NCI-H510A (cell line): ENCODE measurements at places on chromosomes 11 and 22.

DNA sequence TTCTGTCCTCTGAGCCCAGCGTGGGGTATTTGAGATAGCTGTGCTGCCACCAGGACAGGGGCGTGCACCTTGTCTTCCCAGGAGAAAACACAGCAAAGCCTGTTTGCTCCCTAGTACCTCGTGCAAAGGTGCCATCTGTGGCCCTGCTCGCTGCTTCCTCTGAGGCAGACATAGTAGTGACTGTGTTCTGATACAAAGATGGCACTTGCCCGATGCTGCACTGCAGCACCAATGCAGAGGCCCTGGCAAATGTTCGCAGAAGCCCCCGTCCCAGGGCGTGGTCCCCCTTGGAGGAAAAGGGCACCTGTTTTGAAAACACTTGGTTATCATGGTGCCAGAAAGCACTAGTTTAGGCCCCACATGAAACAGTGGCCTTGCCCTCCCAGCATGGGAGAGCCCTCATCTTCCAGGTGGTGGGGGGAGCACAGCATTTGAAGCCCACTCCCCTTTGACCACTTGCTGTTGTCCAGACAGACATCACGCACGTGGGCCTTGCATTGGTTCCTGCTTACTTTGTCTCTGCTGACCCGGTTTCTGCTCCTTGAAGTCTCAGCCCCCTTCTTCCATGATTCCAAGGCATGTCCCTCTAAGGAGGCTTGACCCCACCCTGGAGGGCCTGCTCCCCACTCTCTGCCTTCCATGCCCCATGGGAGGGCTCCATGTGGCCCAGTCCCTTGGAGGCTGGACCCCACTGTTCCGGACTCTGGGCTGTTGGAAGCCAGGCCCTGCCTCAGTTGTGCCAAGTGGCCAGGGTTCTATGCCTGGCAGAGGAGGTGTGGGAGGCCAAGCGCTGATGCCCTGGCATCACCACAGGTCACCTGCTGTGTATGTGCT is 109.4 kb downstream of the KCNQ1OT1 start:
- no peak for DNase-seq

- DNase-seq: no peak
Observed at GRCh38 chr22:17369439-17370025, at the start of gene CECR2. CECR2 (plus strand) TSS chr22:17369460; CDS start chr22:17369784, 324 bp downstream.

GRCh38 chr11:613369-613968 is 2.3 kb downstream of the IRF7 start:
- peak; percentile 47 for DNase-seq

DNA sequence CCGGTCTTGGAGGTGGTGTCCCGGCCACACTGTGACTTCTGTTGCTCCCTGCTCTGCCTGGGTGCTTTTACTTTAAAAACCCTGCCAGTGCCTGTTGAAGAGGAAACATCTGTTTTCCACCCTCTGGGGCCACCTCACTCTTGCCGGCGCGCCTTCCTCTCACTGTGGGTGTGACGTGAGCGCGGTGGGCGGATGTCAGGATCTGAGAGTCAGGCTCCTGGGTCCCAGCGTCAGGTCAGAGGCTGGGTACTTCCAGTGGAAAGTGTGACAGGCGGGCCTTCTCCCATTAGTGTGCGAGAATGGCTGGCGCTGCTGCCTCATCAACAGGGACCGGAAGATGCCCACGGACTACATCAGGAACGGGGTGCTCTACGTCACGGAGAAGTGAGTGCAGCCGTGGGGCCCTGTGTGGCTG is 54.2 kb downstream of the GRAMD4 start:
- DNase-seq: no peak

DNA sequence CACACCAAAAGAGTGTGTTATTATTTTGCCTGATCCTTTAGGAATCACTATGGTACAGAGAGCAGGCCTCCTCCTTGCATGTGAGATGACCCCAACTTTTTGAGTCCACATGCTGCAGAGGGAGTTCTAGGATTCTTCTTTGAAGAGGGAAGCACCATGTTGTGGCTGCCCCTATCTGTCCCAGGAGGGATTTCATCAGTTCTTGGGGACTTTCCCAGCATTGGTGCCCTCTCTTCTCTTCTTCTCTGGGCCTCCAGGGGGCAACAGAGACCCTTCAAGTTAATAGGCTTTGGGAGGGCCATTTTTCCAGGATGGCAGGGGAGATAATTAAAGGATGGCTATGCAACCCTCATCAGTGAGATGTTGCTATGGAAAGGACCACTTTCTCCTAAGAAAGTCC is 3.6 kb downstream of the MMP1 start:
- no peak for DNase-seq

DNA sequence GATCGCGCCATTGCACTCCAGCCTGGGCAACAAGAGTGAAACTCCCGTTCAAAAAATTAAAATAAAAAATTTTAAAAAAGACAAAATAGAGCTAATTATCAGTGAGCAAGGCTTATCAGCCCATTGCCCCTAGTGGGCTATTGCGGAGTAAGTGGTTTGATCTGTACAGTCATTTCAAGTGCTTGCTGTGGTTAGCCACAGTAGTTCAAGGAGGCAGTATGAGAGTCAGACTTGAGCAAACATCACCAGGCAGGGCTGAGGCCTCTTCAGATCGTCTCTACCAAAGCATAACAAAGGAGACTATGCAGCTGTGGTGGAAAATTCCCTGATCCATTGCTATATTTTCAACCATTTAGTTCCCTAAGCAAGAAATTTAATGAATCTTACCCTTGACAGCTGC is 4.3 kb upstream of the SBF2 start:
- peak; percentile 54 for DNase-seq

DNA sequence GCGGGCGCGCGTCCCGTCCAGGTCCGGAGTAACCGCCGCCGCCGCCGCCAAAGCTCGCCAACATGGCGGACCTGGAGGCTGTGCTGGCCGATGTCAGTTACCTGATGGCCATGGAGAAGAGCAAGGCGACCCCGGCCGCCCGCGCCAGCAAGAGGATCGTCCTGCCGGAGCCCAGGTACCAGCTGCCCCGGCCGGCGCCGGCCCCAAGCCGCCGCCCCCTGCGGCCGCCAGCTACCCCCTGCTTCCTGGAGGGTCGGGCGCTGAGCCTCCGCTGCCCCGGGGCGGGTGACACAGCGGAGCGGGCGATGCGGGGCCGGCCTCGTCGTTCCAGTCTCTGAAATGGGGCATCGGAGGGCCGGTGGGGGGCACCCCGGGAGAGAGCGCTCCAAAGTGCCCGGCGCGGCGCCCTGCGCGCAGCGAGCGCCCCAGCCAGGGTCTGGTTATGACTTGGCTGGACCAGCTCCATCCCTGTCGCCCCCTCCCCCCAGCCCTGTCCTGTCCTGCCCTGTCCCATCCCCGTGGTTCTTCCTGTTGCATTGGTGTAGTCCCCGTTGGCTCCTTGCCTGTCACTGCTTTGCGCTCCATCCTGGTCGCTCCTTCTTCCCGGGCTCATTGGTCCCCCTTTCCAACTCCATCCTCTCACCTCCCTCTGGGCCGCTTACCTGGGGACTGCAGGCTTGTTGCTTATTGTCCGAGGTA is 653 bp downstream of the GRK3 start:
- DNase-seq: no peak

DNA sequence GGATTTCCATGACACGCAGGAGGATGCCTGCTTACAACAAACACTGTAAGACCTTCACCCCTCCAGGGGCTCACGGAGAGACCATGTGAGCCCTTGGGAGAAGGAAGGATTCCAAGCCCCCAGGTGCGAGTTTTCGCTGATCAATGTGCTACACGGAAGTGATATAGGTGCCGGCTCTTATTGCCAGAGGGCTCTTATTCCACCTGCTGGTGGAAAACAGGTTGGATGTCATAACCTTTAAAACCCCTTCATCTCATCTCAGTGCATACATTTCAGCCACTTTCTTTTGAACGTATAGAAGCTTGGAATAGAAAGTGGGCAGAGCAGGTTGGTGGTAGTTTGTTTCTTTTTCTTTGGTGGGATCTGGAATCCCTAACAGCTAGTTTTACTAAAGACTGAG is 25.8 kb downstream of the LAYN start:
- no peak for DNase-seq

DNA sequence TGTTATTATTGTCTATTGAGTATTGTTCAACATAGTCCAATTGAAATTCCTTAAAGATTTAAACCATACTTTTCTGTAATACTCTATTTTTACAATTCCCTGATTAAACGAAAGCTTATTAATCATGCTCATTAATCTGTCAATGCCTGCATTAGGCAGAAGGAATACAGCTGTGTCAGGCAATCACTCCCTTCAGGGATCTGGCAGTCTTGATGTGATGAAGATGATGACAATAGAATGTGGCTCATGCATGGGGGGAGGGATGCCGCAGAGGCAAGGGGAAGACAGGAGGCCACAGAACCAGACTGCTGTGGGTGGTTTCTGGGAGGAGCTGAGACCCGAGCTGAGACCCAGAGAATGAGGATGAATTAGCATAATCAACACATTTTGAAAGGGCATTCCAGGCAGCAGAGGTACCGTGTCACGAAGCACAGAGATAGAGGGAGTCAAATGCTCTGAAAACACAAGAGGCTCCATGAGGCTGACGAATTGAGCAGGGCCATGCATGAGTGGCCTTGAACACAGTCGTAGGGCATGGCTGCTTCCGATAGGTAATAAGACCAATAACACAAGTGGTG is 1075.5 kb downstream of the OPCML start:
- DNase-seq: no peak

DNA sequence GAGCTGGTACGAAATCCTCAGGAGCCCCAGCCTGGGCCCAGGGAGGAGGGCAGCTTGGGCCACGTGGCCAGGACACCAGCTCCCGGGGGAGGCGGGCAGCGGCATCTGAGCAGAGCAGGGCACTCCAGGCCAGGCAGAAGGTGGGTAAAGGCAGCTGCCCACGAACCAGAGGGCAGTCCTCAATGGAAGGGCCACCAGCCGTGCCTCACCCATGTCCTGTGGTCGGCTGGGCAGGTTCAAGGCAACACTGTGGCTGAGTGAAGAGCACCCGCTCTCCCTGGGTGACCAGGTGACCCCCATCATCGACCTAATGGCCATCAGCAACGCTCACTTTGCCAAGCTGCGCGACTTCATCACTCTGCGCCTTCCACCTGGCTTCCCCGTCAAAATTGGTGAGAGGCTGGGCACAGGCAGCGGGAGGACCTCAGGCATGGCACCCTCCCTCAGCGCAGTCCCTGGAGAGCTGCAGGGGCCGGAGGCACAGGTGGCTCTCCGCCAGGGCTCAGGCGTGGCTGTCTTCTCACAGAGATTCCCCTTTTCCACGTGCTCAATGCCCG is 2.5 kb upstream of the SSH3 start:
- no peak for DNase-seq

DNA sequence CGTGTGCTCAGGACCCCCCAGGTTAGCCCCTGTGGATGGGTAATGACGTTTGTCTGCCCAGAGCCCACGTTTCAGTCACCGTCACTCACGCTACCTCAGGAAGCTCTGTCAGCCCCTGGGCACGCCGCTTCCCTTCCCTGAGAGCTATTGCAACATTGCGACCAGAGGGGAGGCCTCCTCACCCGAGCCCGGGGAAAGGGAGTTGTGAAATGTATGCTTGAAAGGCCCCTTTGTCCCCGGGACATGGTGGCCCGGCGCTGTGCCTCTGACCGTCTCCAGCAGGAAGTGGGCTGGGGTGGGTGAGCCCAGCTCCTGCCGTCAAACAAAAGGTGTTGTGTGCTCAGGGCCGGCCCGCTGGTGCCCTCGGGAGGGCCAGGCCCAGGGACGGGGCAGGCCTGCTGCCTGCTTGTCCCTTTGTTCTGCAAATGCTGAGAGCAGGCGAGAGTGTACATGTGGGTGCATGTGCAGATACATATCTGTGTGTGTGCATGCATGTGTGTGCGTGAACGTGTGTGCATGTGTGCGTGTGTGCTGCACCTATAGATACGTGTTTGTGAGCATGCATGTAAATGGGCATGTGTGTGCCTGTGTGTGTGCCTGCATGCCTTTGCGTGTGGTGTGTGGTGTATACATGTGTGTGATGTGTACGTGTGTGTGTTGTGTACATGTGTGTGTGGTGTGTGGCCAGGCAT is 1125.0 kb downstream of the BRD1 start:
- no peak for DNase-seq

GRCh38 chr11:91527380-91528030 is 697.1 kb upstream of the FAT3 start:
- no peak for DNase-seq

DNA sequence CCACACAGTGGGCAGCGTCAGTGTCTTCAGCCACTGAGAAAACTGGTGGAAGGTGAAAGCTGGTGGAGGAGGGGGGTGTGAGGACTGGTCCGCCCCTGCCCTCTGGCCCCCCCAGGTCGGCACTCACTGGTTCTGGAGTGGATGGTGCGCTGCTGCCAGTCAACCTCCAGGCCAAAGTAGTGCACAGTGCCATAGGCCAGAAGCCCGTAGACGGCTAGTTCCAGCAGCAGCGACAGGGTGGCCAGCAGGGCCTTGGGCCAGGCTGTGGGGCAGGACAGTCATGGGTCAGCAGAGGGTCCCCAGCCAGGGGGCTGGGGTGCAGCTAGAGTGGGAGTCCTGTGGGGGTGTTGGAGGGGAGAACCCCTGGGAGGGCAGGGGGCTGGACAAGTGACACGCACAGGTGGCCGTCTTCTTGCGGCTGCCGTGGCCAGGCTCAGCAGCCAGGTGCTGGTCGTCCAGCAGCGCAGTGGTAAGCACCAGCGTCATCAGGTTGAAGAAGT is 2.2 kb downstream of the LMF2 start:
- no peak for DNase-seq

DNA sequence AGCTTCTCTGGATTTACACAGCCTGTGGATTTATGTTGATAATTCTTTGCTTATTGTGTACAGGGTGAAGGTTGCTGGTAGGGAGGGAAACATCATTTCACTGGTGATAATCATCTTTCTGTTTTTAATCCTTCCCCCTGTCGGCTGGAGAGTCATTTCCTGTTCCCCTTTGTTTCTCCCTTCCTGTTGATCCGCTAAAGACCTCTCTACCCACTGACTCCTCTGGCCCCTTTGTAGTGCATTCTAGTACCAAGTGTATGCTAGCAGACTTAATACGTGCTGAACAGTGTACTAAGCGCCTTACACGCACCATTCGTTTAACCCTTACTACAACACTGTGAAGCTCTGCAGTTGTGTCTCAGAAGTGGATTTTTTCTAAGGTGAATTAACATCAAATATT is 19.0 kb upstream of the OR9Q1 start:
- DNase-seq: no peak

DNA sequence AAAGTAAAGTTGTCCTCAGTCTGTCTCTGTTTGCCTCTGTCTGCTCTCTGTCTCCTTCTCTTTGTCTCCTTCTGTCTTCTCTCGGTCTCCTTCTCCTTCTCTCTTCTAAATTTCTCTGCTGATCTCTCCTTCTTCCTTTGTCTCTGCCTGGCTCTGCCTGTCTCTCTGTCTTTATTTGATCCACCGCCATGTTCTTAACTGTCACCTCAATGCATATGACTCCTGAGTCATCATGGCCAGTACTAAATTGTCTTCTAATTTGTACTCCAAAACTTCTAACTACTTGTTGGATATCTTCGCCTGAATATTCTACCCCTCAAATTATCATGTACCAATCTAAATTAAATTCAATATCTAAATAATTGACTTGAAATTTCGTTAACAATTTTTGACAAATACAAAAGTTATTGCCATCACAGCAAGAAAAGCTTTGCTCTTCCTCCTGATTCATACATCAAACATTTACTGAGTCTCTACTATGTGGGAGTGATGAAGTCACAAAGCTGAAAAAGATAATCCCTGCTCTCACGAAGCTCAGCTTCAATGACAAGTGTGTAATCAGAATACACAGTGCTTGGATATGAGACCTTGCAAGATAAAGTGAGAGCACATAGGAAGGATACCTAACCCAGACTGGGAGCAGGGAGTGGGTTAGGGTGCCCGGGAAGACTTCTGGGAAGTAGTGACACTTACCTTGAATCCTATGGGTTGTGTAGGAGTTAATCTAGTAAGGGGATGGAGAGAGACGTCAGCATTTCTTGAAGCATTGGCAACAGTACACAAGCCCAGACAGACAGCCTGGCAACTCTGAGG is 193.0 kb downstream of the MAML2 start:
- DNase-seq: no peak
